ENCODE measurements at places on chromosomes 5 and 9.

- no peak for DNase-seq
Observed at GRCh38 chr9:133127340-133127981, 6.4 kb upstream of the RALGDS start.

DNA sequence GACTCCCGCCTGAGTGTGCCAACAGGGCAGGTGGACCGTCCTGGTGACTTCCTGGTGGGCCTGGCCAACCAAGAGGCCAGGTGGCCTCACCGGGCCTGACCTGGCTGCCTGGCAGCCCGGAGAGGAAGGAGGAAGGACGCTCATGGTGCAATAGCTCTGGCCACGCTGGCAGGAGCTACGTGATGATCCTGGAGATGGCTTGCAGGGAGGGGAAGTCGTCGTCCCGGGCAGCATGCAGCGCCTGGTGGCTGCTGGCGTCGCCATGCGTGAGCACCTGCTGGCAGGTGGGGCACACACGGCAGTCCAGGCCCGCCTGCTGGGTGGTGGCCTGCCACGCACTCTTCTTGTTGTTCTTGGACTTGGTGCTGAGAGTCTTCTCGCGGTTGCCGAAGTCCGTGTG, 26.3 kb downstream of the SPATA31C1 start:
- no peak for DNase-seq

DNA sequence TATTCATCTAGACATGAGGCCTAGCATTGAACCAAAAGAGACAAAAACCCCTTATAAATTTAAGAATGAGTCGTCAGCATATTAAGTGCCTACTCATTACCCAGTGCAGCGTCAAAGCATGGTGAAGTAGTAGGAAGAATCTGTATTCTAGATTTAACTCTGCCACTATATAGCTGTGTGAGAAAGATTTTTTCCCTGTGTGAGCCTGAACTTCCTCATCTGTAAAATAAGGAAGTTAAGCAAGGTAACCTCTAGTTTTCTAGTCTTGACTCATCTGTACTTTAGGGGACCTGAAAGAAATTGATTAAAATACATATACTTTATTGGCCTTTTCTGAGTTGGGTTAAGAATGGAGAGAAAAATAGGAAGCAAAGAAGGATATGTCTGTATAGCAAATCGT, 82.1 kb upstream of the RUSC2 start:
- DNase-seq = no peak

DNA sequence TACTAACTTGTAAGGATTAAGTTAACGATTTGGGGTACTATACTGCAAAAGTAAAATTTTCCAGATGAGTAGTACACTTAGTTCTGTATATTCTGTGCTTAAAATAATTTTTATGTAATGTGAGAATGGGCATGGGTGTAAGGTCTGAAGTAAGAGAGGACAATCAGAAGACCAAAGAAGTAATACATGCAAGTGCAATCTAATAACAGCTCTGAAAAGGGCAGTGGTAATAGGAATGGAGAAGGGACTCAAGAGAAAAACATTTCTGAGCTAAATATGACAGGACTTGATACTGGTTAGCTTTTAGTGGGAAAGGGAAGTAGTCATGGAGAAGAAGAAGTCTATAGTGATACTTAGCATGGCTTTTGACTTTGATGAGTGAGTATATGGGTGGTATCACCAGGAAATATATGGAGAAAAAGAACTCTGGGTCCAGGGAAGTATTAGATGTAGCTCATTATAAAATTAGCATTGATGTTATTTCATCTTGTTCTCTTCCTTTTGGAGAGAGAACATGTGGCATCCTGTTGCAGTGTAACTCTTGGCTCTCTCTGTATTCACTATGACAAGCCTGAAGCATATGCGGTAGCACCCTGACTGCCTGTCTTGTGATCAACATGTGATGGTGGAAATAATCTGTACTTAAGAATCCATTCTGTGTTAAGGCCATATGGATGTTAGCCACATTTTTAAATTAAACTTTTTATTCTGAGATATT, 60.5 kb downstream of the ERCC6L2 start:
- no peak for DNase-seq

DNA sequence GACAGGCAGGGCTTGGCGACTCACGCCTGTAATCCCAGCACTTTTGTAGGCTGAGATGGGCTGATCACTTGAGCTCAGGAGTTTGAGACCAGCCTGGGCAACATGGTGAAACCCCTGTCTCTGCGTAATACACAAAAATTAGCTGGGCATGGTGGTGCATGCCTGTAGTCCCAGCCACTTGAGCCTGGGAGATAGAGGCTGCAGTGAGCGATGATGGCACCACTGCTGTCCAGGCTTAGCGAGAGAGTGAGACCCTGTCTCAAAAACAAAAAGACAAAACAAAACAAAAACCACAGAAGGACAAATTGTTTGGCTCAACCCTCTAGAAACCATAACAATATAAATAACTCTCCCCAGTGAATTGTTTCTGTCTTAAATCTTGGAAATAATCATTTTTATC, 92.6 kb upstream of the ERBIN start:
- no peak for DNase-seq

DNA sequence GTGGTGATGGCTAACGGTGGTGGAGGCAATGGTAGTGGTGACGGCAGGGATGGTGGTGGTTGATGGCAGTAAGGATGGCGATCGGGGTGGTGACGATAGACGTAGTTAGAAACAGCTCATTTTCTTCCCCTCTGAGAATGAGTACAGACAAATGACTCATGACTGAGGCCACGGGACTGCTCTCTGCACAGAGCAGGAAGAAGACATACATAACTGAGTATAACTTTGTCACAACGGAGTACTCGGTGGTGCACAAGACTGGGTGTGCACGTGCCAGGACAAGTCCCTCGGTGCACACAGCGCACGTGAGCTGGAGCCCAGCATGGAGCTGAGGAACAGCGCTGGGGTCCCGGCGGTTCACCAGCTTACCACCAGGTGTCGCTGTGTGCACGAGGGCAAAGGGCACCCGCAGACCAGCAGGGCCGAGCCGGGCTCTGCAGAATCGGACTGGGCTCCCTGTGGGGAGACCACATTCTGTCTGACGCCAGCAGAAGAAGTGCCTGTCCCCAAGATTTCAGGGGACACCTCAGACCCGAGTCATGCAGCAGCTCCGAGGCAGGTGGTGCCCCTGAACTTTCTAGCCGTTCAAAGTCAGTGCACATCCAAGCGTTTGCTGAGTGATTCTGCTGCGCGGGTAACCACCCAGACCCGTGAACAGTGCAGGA, 188.6 kb downstream of the FSTL4 start:
- no peak for DNase-seq

DNA sequence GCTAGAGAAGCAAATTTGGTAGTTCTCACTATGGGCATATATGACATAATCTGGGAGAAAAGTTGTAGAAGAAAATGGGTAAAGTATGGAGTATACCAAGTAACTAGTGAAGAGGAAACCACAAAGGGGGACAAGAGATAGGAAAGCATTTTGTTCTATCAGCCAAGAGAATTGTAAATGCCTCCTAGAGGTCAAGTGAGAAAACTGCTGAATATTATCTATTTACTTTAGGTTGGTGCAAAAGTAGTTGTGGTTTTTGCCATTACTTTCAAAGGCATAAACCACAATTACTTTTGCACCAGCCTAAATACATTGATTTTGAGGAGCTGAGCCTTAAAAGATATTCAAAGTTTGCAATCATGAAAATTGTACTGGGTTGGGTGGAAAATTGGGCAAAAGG, 126.7 kb upstream of the GRHPR start:
- no peak for DNase-seq
